ENCODE measurements at places on chromosomes 3 and 15. TPM values are rescaled to one million over a fixed set of nuclear protein-coding genes. Genes with fewer than 3 reads are reported as not detected.

GRCh38 chr3:156689608-156690007 is 15.2 kb downstream of the TIPARP start:
- no peaks in the 10 kb centered on the region for H3K27me3 ChIP-seq
- DNase-seq = no peak
- no peak overlapping the region for H3K27ac ChIP-seq
- peaks cover 70% of the 10 kb centered on the region for H3K4me1 ChIP-seq
- H3K36me3 ChIP-seq = peaks cover 8% of the 10 kb centered on the region
- H3K4me3 ChIP-seq = no peak overlapping the region

DNA sequence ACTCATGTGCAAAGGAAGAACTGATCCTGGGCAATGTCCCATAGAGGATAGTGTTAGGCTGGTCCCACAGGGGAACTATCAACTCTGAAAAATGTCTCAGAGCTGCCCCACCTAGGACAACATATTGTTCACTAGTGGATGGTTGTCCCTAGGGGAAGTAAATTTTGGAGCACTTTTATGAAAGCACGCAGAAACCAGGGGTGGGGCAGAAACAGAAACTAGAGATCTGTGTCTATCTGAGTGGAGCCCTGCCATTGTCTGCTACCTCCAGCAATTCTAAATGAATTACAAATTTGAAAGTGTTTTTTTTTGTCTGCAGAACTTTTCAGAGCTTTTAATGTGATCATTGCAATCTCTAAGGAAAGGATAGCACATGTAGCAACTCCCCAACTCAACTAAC is 357.1 kb upstream of the PROK2 start:
- no peak for DNase-seq
- no peak overlapping the region for H3K4me3 ChIP-seq
- H3K4me1 ChIP-seq = peaks cover 4% of the 10 kb centered on the region
- H3K27me3 ChIP-seq = no peaks in the 10 kb centered on the region
- H3K27ac ChIP-seq = no peak overlapping the region
- no peaks in the 10 kb centered on the region for H3K36me3 ChIP-seq

- H3K4me1 ChIP-seq = no peaks in the 10 kb centered on the region
- H3K27me3 ChIP-seq = no peaks in the 10 kb centered on the region
- no peak overlapping the region for H3K27ac ChIP-seq
- H3K36me3 ChIP-seq = no peaks in the 10 kb centered on the region
- H3K4me3 ChIP-seq = no peak overlapping the region
Observed at GRCh38 chr3:34634939-34635338, 836.5 kb downstream of the PDCD6IP start.

DNA sequence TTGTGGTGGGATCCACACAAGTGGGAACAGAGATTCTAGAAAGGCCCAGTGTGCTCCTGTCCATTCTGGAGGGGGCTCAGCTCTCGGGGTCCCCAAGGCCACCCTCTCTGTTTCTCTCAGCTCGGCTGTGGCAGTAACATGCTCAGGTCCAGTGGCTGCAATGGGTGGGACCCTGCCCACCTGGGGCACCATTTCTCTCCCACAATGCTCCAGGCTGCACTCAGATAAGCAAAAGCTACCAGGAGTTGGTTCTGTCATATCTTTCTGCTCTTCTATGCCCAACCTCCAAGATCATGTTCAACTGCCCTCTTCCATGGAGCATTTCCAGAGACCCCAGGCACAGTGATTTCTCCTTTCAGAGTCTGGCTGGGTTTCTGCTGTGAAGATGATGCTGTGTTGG is 40.8 kb downstream of the ITGA11 start:
- no peak overlapping the region for H3K27ac ChIP-seq
- no peaks in the 10 kb centered on the region for H3K27me3 ChIP-seq
- H3K36me3 ChIP-seq = no peaks in the 10 kb centered on the region
- H3K4me1 ChIP-seq = no peaks in the 10 kb centered on the region
- DNase-seq = peak; percentile 28
- H3K4me3 ChIP-seq = no peak overlapping the region

- no peak overlapping the region for H3K27ac ChIP-seq
- H3K4me1 ChIP-seq = no peaks in the 10 kb centered on the region
- DNase-seq = no peak
Observed at GRCh38 chr3:175404621-175405020, 545.5 kb downstream of the NAALADL2 start.

Gene ACKR2
- 5.2 TPM for total RNA-seq

Gene RNU5B-1
- total RNA-seq = 21.6 TPM
